Activated CD8-positive, alpha-beta T cell treated with anti-CD3 and anti-CD28 coated beads, Interleukin-2, amount 10 ng/mL, durations not matched to agents 7 days and 5 days (primary cell): ENCODE measurements at places on chromosomes 12 and 14. TPM values are rescaled to one million over a fixed set of nuclear protein-coding genes. Genes with fewer than 3 reads are reported as not detected.
A peak's percentile ranks its signal among the peaks of the same experiment; 100 is the strongest.

DNA sequence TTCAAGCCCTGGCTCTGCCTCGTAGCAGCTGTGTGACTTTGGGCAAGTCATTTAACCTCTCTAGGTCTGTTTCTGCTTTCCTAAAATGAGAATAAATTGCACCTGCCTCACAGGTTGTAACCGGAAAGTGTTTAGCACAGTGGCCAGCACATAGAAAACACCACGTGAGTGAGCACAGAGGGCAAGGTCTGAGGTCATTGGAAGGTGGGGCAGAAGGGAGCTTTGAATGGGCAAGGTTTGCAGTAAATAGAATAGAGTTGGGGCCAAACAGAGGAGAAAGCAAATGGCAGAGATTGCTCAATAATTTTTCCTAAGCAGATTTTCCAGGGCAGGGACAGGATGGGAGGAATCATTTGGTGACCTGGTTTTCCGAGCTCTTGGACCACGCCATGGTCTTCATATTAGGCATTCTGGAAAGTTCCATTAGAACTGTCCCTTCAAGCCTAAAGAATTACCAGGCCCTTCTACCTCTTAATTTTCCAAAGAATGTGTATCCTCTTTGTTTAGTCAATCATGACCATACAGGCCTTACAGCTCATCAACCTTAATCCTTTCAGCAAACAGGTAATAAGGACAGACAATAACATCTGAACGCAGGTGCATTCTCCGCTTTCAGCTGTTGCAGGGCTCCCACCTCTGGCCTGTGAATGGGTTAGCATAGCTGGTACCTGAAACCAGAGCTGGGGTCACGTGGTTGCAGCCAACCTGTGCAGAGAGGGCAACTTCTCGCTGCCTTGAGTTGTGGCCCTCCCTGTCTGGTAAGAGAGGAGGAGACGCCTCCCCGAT is 53.8 kb downstream of the VWF start:
- no peak for DNase-seq

DNA sequence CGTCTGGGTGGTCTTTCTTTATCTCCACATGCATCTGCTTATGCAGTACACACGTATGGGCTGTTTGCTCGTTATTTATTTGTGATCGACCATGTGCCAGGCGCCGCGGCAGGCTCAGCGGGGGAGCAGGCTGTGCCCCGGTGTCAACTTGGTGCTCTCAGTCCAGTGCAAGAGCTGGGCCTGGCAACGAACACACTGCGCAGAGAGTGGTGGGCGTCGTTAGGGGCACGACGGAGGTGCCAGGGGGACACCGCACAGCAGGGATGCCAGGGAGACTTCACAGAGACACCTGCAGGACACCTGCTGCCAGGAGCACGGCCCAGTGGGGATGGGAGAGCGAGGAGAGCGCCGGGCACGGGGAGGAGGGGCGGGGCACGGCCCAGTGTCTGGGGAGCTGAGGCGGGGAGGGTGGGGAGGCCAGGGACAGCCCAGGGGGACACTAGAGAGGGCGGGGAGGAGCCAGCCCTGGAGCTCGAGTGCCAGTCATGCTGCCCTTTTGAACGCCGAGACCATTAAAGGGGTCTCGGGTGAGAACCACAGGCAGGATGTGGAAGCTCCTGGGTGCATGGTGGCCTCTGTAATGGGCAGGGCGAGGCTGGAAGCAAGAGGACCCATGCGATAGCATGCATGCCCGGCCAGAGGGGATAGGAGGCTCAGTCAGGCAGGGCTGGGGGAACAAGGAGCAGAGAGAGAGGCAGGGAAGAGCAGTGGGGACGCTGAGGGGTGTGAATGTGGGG is 652 bp upstream of the LRCOL1 start:
- no peak for DNase-seq

DNA sequence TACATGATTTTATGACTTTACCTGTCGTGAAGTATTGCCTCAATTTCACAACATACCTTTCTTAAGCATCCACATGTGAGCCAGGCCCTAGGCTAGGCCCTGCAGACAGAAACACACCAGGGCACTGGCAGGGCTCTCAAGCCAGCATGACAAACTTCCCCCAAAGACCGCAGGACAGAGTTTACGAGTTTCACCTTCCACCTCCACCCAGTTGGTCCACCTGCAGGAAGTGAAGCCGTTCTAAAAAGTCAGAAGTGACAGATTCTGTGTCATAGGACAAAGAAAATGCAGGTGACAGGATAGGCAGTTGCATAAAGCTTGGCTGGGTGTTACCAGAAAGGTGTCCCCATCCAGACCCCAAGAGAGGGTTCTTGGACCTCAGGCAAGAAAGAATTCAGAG is 382.3 kb downstream of the PCNX1 start:
- DNase-seq: peak; percentile 37

- DNase-seq: no peak
These were observed 55.6 kb downstream of the CLIP1 start for GRCh38 chr12:122366685-122367475.

- DNase-seq: peak; percentile 85
These were observed 66.7 kb downstream of the CCDC88C start for GRCh38 chr14:91350813-91351511.

DNA sequence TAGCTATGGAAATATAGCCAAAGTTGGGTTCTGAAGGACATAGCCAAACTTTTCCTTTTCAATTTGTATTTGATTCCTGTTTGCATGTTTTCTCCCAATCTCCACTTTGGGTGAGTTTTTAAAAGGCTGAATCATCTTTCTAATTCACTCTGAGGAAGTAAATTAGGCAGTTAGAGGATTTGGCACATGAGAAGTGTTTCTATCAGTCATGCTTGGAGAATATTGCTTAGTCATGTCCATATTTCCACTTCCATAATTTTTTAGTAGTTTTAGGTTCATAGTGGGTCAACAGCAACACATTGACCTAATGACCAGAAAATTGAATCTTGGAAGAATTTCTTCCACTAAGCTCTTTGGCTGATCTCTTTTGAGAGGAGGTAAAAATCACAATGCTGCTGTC is 21.8 kb downstream of the IRAK3 start:
- no peak for DNase-seq

The NPFF gene
- not detected for total RNA-seq

DNA sequence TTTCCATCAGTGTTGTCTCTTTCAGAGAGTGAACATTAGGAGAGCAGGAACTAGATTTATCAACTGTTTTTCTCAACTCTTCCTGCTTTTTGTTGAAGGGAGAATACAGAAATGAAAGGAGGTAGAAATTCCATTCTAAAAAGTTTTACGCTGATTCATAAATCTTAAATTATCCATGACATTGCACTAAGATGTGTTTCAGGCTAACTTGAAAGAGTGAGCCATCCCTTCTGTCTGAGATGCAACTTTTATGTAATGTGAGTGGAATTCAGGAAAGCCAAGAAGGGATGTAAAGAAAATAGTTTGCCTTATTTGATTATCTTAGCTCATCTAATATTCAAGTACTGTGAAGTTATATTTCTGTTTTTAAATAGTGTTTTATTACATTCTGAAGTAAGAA is 349.5 kb upstream of the RGS6 start:
- DNase-seq: no peak

The USP5 gene
- 105 TPM for total RNA-seq

- no peak for DNase-seq
These were observed 131.7 kb upstream of the CPNE8 start for GRCh38 chr12:39037115-39037514.

DNA sequence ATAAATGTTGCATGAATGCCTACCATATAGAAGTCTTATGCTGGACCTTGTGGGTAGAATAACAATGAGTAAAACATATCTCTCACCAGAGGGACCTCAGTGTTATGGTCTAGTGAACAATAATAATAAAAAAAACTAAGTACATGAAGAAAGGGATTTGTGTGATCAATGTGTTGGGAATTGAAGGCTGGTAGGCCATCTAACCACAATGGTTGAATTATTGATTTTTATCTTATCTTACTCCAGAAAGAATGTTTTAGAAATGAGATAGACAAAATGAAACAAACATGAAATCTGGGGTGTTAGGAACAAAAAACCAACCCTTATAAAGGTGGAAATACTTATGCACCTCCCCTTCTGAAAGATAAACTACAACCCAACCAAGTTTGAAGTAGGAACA is 243.9 kb upstream of the LRIG3 start:
- no peak for DNase-seq

- peak; percentile 70 for DNase-seq
These were observed 62.5 kb downstream of the CCDC88C start for GRCh38 chr14:91354979-91355685.

The SSTR1 gene
- total RNA-seq: not detected

DNA sequence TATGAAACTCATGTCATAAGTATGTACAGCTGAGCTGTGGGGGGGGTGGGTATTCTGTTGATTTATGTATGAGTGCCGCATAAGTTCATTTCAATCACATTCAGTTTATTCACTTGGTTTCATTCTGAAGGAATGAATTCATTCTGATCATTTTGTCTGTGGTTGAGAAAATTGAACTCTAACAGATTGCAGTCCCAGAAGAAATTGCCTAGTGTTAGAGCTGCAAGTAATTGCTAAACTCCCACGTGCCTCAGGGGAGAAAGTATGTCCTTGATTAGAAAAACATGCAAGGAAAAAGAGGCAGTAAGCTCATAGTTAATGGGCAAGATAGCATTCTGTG is 442.4 kb upstream of the MGAT4C start:
- DNase-seq: no peak

DNA sequence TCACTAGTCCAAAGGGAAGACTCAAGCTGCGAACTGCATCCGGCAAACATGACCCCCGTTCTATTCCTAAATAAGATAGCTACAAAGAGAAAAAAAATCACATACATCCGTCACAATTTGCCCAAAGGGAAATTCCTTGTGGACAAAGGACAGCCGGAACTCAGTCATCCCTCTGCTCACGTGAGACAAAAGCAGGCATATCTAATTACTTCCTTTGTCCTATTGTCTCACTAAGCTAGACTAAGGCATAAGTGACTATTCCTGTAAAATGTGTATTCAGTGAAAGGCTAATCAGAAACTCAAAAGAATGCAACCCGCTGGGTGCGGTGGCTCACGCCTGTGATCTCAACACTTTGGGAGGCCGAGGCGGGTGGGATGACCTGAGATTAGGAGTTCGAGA is 27.2 kb upstream of the NINJ2 start:
- no peak for DNase-seq

The PIK3C2G gene
- not detected for total RNA-seq

The KLRC3 gene
- total RNA-seq: 1.3 TPM

The GYS2 gene
- not detected for total RNA-seq

DNA sequence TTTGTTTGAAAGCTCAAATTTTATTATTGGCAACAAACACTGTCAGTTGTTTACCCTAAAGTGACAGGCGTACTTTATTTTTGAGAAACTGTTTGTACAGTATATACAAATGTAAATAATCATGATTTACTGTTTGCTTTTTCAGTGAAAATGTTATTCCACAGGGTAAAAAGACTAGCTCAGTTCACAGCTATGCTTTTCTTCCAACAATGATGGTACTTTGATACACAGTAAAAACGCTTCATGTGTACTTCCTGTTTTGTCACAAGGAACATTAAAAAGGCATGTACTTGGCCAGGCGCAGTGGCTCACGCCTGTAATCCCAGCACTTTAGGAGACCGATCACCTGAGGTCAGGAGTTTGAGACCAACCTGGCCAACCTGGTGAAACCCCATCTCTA is 53.7 kb downstream of the MON2 start:
- DNase-seq: no peak

The TDRD9 gene
- 1.3 TPM for total RNA-seq

The NFKBIA gene
- total RNA-seq: 56.8 TPM

DNA sequence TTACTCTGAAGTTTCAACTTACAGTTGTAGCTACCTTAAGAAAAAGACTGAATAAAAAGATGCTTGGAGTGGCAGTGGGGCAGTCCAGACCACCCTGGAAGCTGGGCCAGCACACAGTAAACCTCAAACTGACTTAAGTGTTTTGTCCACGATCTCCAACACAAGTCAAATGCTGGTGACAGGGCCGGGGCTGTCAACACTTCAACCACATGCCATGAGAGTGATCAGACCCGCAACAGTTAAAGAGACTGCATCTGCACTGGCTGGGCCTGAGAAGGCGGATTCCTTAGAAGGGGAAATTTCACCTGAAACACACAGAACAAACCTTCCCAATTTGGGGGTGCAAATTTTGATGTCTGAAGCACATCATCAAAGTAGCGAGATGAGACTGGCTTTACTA is 223.5 kb upstream of the CAND1 start:
- DNase-seq: no peak

The PLCZ1 gene
- not detected for total RNA-seq

- DNase-seq: no peak
These were observed 1758.1 kb upstream of the SEL1L start for GRCh38 chr14:83291714-83292113.

GRCh38 chr14:68027276-68027675 is 207.7 kb downstream of the RAD51B start:
- DNase-seq: no peak

DNA sequence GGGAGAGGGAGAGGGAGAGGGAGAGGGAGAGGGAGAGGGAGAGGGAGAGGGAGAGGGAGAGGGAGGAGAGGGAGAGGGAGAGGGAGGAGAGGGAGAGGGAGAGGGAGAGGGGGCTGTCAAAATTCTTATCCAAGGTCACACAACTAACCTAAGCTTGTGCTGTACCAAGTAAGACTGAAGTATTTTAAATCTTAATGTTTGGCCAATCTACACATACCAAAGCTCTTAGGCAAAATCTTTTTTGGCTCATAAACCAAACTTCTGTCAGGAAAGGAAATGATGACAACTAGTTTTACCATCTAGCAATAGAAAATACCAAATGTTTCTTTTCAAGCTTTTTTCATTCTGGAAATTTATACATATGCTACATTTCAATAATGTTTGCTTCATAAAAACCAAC is 33.8 kb downstream of the CCDC38 start:
- DNase-seq: no peak

- no peak for DNase-seq
These were observed 313.0 kb downstream of the NAV3 start for GRCh38 chr12:78143717-78144116.

GRCh38 chr12:53170876-53171724 is 9.4 kb upstream of the ZNF740 start:
- no peak for DNase-seq

GRCh38 chr14:96622926-96623325 is 120.7 kb downstream of the PAPOLA start:
- no peak for DNase-seq

- DNase-seq: no peak
These were observed 286.7 kb downstream of the ZFP36L1 start for GRCh38 chr14:68506021-68506644.

GRCh38 chr14:60771117-60771516 is 36.6 kb downstream of the MNAT1 start:
- no peak for DNase-seq

- DNase-seq: no peak
These were observed at the start of gene LTBR for GRCh38 chr12:6383572-6384498. Gene LTBR, plus strand, starts transcription at chr12:6384162. Its CDS starts 197 bp downstream, at chr12:6384359.

The RNASE7 gene
- not detected for total RNA-seq
